ENCODE measurements at places on chromosomes 6 and 20. TPM values are rescaled to one million over a fixed set of nuclear protein-coding genes. Genes with fewer than 3 reads are reported as not detected.

DNA sequence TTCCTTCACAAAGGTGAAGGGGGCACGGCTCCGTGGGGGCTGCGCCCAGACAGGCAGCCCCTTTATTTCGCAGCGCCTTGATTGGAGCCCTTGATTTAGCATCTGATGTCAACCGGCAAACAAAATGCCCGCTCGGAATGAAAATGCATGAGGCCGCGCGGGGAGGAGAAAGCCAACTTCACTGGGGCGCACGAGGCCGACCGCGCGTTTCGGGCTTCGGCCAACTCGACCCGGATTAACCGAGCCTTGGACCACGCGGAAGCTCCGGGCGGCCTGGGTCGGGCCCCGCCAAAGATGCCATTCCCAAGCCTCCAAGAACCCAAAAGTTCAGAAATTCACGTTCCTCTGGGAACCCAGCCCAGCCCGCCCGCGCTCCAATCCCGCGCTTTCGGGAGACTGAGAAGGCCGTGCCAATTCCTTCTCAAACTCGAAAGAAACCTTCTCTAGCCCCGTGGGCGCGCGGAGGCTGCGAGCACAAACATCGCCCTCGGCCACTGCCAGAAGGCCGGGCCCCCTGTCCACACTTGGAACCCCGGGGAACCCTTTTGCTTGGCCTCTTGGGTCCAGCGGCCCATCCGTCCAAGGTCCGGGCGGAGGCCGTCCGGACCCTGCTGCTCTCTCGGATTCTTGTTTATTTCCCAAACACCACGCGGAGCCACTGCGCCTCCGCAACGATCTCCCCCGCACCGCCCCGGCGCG is 879 bp upstream of the INSM1 start:
- DNase-seq = no peak
- H3K36me3 ChIP-seq = no peaks in the 10 kb centered on the region
- H3K27me3 ChIP-seq = peaks cover 3% of the 10 kb centered on the region
- no peaks in the 10 kb centered on the region for H3K4me1 ChIP-seq
- H3K27ac ChIP-seq = no peak overlapping the region

The COL9A3 gene
- 21.3 TPM for polyA plus RNA-seq

- no peaks in the 10 kb centered on the region for H3K4me1 ChIP-seq
- no peaks in the 10 kb centered on the region for H3K27me3 ChIP-seq
- H3K27ac ChIP-seq = no peak overlapping the region
These were observed 604.6 kb downstream of the TFAP2A start for GRCh38 chr6:9810286-9810685.

GRCh38 chr20:45550765-45551164 is 3.6 kb upstream of the EPPIN start:
- H3K36me3 ChIP-seq = no peaks in the 10 kb centered on the region
- no peak for DNase-seq
- H3K4me3 ChIP-seq = no peak overlapping the region
- no peaks in the 10 kb centered on the region for H3K27me3 ChIP-seq
- H3K27ac ChIP-seq = no peak overlapping the region

The ZNF311 gene
- polyA plus RNA-seq = 5.8 TPM

The GNMT gene
- polyA plus RNA-seq = 0.83 TPM

The OPN5 gene
- 17.3 TPM for polyA plus RNA-seq

The TCF21 gene
- polyA plus RNA-seq = 3.7 TPM

GRCh38 chr6:107690643-107691061 is 133.5 kb downstream of the SCML4 start:
- no peak overlapping the region for H3K4me3 ChIP-seq
- H3K27ac ChIP-seq = no peak overlapping the region
- peaks cover 13% of the 10 kb centered on the region for H3K4me1 ChIP-seq
- no peak for DNase-seq
- H3K36me3 ChIP-seq = no peaks in the 10 kb centered on the region

DNA sequence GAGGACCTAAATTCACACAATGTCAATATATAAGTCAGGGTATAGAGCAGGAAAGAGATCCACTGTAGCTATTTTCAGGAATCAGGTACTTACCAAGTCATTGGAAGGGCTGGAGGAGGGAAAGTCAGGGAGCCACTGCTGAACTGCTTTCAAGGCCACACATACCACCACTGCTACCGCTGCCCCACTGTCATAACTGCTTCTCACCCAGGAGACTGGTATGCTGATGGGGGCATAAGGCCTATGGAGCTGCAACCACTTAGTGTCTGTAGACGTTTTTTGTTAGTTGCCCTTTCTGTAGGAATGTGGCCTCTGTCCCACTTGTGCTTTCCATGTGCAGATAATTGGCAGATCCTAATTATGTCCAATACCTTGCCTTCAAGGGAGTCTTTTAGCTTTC is 5.4 kb downstream of the SMAP1 start:
- no peak for DNase-seq
- H3K27me3 ChIP-seq = no peaks in the 10 kb centered on the region

The OR2H2 gene
- 3.7 TPM for polyA plus RNA-seq

The POPDC3 gene
- polyA plus RNA-seq = 13.8 TPM

DNA sequence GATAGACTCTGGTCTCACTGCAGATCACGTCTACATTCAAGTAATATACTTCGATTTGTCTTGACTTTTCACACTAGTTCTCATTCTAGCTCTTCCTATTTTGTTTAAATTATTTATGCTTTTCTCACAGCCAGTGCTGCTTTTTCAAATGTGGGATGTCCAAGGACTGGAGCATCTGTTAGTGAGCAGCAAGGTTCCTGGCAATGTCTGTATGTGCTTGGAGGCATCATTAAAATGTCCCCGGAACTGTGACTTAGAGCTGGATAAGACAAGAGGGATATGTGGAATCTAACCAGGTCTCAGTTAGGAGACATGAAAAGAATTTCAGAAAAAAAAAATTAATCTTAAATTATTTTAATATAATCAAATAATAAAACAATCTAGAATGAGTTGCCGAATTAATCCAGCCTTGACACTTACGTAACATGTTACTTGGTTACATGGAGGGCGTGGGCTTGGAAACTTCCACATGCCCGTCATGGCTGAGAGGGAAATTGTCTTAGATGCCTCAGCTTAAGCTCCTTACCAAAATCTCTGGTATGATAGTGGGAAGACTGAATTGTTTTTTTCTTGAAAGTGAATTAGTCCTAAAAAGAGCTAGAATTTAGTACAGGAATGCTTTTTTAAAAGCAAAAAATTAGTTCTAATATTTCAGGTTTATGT is 21.4 kb upstream of the CARMIL1 start:
- no peak overlapping the region for H3K27ac ChIP-seq
- H3K4me3 ChIP-seq = no peak overlapping the region
- no peaks in the 10 kb centered on the region for H3K4me1 ChIP-seq
- DNase-seq = no peak
- H3K27me3 ChIP-seq = no peaks in the 10 kb centered on the region

The PROKR2 gene
- polyA plus RNA-seq = 0.66 TPM

DNA sequence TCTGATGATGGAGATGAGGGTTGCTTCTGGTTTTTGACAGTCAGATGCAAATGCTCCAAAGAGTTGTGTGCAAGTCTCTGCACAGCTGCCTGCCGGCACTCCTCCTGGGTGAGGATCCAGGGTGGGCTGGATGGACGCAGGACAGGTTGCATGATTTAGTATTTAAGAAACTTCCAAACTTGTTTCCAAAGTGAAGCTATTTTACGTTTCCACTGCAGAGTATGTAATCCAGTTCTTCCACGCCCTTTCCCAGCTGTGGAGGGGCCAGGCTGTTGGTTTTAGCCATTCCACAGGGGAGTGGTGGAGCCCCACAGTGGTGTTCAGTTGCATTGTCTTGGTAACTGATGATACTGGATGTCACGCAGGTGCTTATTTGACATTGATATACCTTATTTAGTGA is 157.3 kb downstream of the THBS2 start:
- H3K27ac ChIP-seq = no peak overlapping the region
- H3K4me1 ChIP-seq = peaks cover 9% of the 10 kb centered on the region
- DNase-seq = no peak
- no peaks in the 10 kb centered on the region for H3K27me3 ChIP-seq
